SHP77 treated with DMSO at 0.1 percent for 48 hours (cell line): ENCODE measurements at places on chromosomes 7 and 10.

GRCh38 chr7:22895140-22895827 is 72.6 kb upstream of the TOMM7 start:
- no peak for DNase-seq

GRCh38 chr10:101780818-101781654 is 2.2 kb downstream of the NPM3 start:
- no peak for DNase-seq

DNA sequence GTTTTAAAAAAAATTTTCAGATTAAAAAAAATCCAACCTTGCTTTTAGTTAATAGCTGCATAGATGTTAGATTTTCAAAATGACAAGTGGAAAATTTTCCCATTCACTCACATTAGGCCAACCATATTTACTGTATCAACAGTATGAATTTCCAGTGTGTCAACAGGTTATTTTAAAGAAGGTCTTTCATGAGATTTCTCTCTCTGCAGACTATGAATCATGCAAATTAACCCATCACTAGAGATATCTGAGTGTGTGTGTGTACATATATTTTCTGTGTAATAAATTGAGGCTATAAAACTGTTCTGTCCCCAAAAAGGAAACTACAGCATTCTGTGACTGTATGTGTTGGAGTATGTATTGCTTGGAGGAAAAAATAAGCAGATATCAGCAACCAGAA is 305.6 kb downstream of the ARL4A start:
- DNase-seq = no peak

DNA sequence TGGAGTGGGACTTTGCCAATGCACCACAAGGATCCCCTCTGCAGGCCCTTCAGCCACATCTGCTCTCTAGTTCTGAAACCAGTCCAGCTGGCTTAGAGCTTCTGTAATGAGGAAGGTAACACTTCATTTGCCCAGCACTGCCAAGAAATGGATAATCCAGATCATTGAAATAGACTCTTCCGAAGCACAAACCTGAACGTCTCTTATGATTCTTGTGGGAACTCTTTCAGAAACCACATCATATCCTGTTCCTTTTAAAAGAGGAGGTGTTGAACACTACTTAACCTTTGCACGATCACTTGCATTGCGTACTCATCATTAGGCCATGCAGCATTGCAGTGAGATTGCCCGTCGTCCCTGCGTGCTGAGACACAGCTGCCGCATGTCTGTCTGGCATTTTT is 25.8 kb upstream of the PLPP4 start:
- no peak for DNase-seq

DNA sequence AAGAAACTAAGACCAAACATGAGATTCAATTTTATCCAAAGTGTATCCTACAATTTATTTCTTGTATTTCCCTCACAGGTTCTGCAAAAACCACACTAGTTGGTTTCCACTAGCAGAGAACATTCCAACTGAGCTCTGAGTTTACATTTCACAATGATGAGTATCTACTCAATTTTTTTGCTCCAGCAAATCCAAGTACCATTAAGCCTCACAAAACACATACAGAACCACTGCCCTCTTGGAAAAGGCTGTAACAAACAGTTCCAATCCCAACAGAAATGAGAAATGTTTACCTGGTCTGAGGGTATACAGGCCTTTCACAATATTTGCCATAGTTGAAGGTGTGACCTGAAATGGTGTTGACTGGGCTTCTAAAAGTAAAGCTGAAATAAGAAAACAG is 59.9 kb downstream of the CACUL1 start:
- DNase-seq = no peak

DNA sequence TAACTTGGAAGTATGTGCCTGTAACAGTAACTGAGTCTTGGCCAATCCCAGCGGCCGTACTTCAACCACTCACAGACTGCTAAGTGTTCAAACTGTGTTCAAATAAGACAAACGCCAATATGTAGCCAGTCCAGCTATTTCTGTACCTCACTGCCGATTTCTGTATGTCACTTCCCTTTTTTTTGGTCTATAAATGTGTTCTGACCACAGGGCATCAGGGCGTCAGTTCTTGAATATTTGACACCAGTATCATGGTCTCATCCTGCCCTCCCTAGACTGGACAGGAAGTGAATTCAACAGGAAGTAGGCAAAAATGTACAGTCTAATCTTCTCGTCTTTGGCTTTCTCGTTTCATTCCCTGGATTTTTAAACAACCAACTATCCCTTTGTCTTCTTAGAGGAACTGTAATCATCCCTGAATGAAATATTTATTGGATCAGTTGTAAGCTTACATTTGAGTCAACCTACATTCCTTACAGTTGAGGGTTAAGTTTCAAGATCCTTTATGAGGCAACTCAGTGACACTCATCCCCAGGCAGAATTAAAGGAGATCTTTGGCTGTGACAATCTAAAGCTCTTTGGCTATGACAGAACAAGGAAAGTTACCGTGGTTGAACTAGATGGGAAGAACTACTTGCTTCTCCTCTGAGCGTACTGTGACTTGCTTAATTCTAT is 232.7 kb downstream of the NSUN6 start:
- DNase-seq = no peak

DNA sequence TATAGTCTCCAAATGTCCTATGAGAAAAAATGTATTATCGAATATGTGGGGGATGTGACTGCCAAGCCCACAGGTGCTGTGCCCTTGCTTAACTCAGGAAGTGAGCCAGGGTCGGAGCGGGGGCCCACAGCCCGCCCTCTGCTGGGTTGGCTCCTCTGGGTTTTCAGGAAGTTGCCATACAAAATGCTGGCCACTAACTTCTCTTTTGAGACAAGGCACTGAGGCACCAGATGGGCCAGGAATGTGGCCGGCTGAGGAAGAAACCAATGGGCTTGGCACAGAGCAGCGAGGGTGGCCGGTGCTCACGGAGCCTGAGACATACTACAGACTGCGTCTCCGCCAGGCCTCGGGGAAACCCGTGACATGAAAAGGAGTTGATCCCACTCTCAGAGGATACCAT is 58.9 kb downstream of the FAM53B start:
- no peak for DNase-seq

DNA sequence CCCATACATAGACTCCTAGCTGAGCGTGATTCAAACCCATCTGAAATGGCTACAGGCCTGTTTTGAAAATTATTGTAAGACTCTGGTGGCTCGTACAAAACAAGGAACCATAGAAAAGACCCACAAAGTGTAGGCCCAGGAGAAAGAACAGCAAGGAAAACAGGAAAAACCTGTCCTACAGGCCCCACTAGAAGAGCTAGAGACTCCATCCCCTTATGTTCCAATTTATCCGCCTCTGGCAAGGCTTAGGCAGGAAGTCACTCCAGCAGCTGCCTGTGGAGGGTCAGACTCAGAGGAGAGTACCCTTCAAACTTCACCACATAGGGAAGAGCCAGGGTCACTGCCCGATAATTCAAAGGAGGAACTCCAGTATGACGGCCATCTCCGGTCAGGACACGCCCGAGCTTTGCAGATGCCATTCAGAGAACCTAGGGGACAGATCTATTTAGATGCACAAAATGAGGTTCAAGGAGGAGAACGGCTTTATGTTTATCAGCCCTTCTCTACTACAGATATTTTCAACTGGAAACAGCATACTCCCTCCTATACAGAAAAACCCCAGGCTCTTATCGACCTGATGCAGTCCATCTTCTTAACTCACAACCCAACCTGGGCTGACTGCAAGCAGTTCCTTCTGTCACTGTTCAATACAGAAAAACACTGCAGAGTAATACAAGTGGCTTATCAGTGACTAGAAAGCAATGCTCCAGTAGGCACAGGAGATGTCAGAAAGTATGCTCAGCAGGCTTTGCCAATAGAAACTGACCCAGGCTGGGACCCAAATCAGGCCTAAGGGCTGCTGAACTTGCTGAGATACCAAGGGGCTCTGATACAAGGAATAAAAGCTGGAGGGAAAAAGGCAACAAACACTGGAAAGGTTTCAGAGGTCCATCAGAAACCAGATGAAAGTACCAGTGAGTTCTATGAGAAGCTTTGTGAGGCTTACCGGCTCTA is 8.6 kb upstream of the ZNF33B start:
- no peak for DNase-seq

- DNase-seq = no peak
Measured at GRCh38 chr10:77452952-77453564, 184.6 kb downstream of the KCNMA1 start.

DNA sequence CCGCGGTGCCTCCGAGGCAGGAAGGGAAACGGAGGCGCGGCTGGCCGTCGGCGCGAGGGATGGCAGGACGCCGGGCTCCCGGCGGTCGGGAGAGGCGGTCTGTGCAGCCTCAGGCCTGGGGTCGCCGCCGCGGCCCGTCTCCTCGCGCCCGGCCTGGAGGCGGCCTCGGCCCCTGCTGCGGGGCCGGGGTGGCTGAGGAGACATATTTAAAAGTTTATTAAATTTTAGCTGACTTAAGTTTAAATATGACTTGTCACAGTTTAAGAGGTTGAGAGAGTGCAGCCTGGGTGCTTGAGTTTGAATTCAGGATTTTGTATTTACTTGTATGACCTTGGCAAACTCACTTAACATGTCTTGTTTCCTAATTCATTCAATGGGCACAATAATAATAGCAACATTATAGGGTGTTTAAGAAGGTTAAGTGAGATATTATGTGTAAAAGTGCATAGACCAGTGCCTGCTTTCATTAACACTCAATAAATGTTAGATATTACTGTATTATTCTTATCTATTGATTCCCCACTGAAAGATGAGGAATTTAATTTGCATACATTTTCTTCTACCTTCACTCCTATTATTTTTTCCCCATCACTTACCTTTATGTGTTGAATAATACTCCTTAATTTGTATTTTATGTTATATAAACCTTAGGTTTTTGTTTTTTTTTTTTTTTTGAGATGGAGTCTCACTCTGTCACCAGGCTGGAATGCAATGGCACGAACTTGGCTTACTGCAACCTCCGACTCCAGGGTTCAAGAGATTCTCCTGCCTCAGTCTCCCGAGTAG is 718 bp downstream of the DYNC2I1 start:
- no peak for DNase-seq

DNA sequence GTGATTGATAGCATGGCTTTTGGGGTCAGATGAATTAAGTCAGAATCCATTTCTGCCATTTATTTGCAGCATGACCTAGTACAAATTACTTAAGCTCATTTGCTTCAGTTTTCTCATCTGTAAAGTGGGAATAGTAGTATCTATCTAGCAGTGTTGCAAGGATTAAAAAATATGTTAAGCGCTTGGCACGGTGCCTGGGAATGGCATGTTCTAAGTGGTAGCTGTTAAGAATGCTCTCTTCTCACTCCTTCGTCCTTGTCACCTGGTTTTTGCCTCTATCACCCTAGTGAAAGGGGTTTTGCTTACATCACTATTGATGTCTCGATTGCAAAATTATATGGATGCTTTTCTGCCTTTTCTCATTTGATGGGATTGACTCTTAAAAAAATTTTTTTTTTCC is 7.4 kb downstream of the TMEM248 start:
- no peak for DNase-seq

DNA sequence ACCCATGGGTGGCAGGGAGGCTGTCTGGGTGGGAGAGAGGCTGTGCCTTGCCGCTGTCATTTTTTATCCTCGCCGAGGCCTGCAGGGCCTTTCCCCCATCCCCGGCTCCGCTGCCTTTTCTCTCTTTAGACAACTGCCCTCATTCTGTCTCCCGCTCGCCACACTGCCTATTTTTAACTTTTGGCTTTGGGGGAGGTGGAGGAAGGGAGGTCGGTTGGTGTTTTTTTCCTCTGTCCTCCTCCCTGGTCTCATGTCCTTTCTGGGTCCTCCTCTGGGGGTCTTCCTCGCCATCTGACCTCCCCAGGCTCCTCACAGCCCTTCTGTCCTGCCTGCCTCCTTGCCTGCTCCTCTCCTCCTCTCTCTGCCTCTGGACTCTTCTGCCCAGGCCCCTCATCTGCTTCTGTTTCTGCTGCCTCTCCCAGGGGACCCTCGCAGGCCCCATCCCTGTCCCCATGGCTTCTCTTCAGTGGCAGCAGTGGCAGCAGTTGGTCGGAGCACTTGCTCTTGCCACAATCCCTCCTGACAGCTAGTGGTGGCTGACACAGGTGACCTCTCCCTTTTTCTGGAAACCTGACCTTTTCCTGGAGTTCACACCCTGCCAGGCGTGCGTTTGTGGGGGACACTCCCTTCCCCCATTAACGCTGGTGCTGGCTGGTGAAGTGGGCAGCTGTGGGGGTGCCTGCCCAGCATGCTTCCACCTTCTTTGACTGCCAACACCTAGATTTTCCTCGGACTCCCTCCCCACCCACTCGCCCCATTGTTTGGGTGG is 19.5 kb upstream of the PCBD1 start:
- no peak for DNase-seq

GRCh38 chr10:72785409-72785808 is 93.5 kb downstream of the MCU start:
- no peak for DNase-seq

GRCh38 chr7:66682350-66683093 is 53.8 kb downstream of the KCTD7 start:
- no peak for DNase-seq

GRCh38 chr7:158740013-158740656 is 35.5 kb upstream of the NCAPG2 start:
- no peak for DNase-seq

GRCh38 chr7:77710861-77711260 is 14.6 kb downstream of the RSBN1L start:
- no peak for DNase-seq

GRCh38 chr7:30984359-30985107 is 20.8 kb downstream of the GHRHR start:
- no peak for DNase-seq

- no peak for DNase-seq
Measured at GRCh38 chr10:79412516-79412915, 32.9 kb downstream of the ZCCHC24 start.

- DNase-seq = no peak
Measured at GRCh38 chr7:154746571-154747360, 256.2 kb downstream of the PAXIP1 start.

GRCh38 chr10:114648368-114648767 is 9.7 kb downstream of the ABLIM1 start:
- no peak for DNase-seq

DNA sequence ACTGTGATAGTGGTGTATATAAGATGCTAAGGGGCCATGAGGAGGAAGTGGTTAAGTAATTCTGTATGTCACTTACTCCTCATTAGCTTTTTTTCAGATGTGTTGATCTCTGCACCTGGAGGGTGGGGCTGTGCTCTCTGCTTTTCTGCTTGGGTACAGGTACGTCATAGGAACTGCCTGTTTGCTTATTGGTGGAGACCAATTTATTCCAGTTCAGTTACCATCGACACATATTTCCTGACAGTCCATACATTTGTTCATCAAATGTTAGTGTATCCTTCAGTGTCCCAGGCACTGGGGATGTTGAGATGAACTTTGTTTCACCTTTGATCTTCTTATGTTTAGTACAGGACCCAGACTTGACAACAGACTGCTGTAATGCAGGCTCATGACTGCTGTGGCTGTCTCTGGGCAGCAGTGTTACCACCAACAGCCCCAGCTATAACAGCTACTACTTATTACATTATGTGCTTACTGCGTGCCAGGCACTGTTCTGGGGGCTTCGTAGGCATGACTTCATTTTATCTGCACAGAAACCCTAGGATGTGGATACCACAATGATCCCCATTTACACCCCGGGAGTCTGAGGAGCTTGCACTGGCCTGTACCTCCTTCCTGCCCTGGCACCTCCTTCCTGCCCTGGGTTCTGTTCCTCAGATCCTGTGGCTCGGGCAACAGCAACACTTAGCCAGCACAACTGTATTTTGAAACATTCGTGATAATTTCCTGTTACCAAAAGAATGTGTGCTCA is 87.4 kb downstream of the BUB3 start:
- no peak for DNase-seq
